ENCODE measurements at places on chromosomes 6 and 20.

- peaks cover 54% of the 10 kb centered on the region for H3K4me1 ChIP-seq
- DNase-seq: peak; percentile 65
- H3K27ac ChIP-seq: peak overlapping the region; percentile 92
Observed at GRCh38 chr20:43667341-43668132, 623 bp downstream of the MYBL2 start.

GRCh38 chr6:20686142-20686541, 151.9 kb downstream of the CDKAL1 start:
- no peak overlapping the region for H3K4me3 ChIP-seq
- no peaks in the 10 kb centered on the region for H3K27me3 ChIP-seq
- peaks cover 34% of the 10 kb centered on the region for H3K4me1 ChIP-seq

DNA sequence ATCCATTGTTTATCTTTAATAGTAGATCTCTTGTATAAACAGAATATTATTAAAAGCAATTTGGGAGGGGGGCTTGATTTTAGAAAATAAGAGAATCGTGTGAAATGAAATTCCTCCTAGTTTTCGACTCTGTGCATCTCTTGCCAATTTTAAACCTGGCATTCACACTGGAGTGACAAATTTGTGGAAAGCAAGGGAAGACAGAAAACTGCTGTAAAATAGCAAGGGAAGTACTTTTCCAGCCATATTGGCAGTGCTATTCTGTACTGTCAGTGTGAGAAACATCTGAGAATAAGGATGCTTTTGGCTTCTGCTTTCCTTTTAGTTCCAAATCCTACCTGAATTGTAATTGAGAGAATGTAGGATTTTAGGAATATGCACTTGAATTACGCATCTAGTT, 40.2 kb downstream of the TOP1 start:
- H3K4me3 ChIP-seq: no peak overlapping the region
- H3K27ac ChIP-seq: no peak overlapping the region
- no peaks in the 10 kb centered on the region for H3K27me3 ChIP-seq
- H3K36me3 ChIP-seq: peaks cover 48% of the 10 kb centered on the region
- peaks cover 42% of the 10 kb centered on the region for H3K4me1 ChIP-seq

DNA sequence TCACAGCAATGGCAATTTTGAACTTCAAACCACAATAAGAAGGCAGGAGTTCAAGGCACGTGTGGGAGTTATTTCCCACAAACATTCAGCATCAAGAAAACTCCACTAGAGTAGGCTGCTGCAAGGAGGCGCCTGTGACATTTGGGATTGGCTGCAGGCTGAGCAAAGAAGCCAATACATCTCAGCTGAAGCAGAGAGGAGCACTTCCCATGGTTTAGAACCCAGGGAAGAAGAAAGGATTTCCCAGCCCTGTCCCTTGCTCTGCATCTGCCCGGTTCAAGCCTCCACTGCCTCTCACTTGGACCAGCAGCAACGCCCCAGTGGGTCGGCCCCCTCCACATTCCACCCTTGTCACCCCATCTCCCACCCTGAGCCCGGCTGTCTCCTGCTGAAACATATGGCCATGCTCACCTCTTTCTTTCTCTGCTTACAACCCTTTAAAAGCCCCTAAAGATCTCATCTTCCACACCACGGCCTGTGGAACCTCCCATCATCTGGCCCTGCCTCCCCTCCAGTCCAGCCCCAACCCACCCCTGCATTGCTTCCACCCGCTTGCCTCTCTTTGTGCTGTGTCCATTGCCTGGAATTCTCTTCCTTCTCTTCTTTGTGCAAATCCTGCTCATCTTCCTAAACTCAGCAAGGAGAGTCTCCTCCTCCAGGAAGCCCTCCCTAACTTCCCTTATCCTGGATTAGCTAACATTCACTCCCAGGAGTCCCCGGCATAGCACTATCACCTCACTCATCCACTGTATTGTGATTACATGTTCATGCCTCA, 128.3 kb downstream of the ANKRD60 start:
- no peak overlapping the region for H3K4me3 ChIP-seq
- H3K27me3 ChIP-seq: peaks cover 24% of the 10 kb centered on the region
- H3K36me3 ChIP-seq: no peaks in the 10 kb centered on the region
- DNase-seq: no peak
- no peaks in the 10 kb centered on the region for H3K4me1 ChIP-seq

DNA sequence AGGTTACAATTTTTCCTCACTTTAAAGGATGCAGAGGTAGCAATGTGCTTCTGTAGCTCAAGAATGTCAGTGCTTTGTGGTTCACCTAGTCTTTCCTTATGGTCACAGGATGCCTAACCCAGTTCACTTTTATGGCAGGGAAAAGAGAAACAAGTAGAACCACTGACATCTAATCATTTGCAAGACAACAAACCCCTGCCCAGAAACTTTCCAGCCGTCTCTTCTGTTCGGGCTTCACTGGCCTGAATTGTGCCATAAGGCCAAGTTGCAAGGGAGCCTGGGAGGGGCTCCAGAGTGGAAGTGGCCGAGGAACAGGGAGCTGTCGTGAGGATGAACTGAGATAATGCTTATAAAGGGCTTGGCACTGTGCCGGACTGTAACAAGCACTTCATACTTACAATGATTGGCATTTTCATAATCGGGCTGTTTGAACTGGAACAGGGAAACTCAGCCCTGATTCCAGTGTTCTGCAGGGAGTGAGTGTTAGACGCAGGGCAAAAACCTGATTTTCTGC, 212.6 kb downstream of the BCAS1 start:
- peaks cover 16% of the 10 kb centered on the region for H3K4me1 ChIP-seq
- no peaks in the 10 kb centered on the region for H3K36me3 ChIP-seq
- no peak overlapping the region for H3K27ac ChIP-seq
- H3K27me3 ChIP-seq: no peaks in the 10 kb centered on the region
- H3K4me3 ChIP-seq: no peak overlapping the region

GRCh38 chr6:102986086-102986485, 1592.6 kb downstream of the GRIK2 start:
- H3K36me3 ChIP-seq: no peaks in the 10 kb centered on the region
- no peaks in the 10 kb centered on the region for H3K4me1 ChIP-seq
- H3K4me3 ChIP-seq: no peak overlapping the region

- no peaks in the 10 kb centered on the region for H3K4me1 ChIP-seq
- H3K27me3 ChIP-seq: peaks cover 24% of the 10 kb centered on the region
- no peak overlapping the region for H3K27ac ChIP-seq
- H3K4me3 ChIP-seq: no peak overlapping the region
Observed at GRCh38 chr6:40877362-40877761, 161.7 kb downstream of the UNC5CL start.

DNA sequence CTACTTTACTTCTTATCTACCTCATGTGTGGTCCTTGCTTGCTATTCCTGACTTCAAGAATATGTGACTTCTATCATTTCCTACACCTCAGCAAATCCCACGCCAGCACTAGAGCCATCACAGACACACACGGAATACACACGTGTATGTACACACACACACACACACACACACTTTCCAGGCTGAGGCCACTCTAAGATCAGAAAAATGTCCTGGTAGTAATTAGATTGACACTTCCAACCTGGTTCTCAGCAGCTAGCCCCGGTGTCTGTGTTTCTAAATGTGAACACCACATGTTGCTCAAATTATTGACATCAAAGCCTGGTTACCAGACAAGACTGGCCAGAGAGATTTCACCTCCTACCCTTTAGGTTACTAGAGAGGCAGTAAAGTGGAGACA, 54.1 kb upstream of the SASH1 start:
- peaks cover 6% of the 10 kb centered on the region for H3K27me3 ChIP-seq
- no peaks in the 10 kb centered on the region for H3K36me3 ChIP-seq
- no peak for DNase-seq

DNA sequence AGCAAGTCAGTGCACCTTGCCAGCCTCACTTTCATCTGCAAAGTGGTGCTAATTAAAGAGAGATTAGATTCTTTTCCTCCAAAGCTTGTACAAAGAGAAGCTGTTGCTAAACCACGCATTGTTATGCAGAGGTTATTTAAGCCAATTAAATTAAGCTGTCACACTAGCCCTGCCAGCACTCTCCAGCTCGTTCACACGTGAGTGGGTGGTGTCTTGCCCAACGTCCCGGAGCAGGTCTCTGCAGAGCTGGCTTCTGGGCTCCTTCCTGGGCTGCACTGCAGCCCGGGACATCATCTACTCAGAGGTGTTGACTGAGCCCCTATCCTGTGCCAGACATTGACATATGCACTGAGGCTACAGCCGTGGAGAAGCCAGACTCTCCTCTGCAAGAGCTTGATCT, 401.6 kb upstream of the SULF2 start:
- no peaks in the 10 kb centered on the region for H3K27me3 ChIP-seq
- no peaks in the 10 kb centered on the region for H3K36me3 ChIP-seq
- H3K4me3 ChIP-seq: no peak overlapping the region
- no peak for DNase-seq

- H3K27ac ChIP-seq: no peak overlapping the region
- peaks cover 12% of the 10 kb centered on the region for H3K27me3 ChIP-seq
- no peak for DNase-seq
- no peaks in the 10 kb centered on the region for H3K4me1 ChIP-seq
- H3K36me3 ChIP-seq: no peaks in the 10 kb centered on the region
Observed at GRCh38 chr6:170255426-170256125, 35.3 kb downstream of the DLL1 start.

DNA sequence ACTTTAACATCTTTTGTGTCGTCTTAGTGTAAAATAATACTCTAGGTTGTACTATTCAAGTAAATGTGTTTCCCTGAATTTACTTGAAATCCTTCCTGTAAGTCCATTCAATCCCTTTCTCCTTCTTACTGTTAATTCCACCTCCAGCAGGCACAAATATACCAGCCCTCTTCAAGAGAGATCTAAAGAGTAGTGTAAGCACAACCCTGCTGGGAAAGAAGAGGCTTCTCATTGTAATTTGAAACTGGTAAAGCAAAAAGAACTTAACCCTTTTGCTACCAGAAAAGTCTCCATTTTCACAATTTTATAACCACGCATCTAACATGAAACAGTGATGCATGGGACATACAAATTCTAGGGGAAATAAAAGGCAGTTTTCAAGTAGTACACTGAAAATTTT, at the start of gene BMP5:
TSS of gene BMP5 (minus strand) at position 191 of the 400 bp plus-strand sequence. CDS start 725 bp downstream, outside the sequence.
- no peaks in the 10 kb centered on the region for H3K4me1 ChIP-seq
- H3K36me3 ChIP-seq: no peaks in the 10 kb centered on the region
- H3K27ac ChIP-seq: no peak within 1 kb of the TSS
- DNase-seq: no peak
- H3K4me3 ChIP-seq: no peak within 1 kb of the TSS

- no peak overlapping the region for H3K27ac ChIP-seq
- H3K4me1 ChIP-seq: no peaks in the 10 kb centered on the region
- H3K4me3 ChIP-seq: no peak overlapping the region
- H3K27me3 ChIP-seq: no peaks in the 10 kb centered on the region
- no peaks in the 10 kb centered on the region for H3K36me3 ChIP-seq
Observed at GRCh38 chr6:95935736-95936135, 80.0 kb upstream of the FUT9 start.

- no peaks in the 10 kb centered on the region for H3K4me1 ChIP-seq
- no peaks in the 10 kb centered on the region for H3K36me3 ChIP-seq
- no peak for DNase-seq
- H3K27me3 ChIP-seq: no peaks in the 10 kb centered on the region
Observed at GRCh38 chr6:91653895-91654294, 1067.0 kb upstream of the MAP3K7 start.

Measured in activated B cell treated with CpG ODN at 0.5 μM for 24 hours (primary cell).